GM23338 (cell line): ENCODE measurements at places on chromosomes 5 and 9.

DNA sequence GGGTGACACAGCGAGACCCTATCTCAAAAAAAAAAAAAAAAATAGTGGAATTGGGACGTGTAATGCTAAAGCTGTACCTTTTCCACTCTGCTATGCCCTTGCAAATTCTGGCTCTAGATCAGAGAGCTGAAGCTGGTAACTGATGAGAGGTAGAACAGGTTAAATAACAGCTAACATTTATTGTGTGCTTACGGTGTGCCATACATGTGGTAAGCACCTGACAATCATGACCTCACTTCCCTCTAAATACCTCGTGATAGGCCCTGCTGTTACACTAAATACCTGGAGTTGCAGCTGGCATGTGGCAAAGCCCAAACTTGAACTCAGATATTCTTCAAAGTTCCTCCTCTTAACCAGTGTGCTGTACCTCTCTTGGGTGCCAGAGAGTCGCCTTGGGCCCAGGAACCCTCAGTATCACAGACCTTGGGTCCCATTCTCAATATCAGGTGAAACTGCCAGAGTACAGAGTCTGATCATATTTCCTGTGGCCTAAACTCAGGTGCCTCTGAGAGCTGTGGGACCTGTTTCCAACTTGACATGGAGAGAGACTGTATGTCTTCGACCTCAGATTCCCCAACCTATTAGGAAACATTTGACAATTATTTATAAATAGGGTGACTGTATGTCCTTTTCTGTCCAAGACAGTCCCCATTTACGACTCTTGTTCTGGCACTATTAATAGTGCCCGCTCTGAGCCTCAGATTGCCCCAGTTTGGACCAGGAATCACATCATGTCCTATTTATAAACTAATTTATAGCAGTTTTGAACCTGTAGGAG, 4.8 kb downstream of the ARL10 start:
- no peak for DNase-seq

DNA sequence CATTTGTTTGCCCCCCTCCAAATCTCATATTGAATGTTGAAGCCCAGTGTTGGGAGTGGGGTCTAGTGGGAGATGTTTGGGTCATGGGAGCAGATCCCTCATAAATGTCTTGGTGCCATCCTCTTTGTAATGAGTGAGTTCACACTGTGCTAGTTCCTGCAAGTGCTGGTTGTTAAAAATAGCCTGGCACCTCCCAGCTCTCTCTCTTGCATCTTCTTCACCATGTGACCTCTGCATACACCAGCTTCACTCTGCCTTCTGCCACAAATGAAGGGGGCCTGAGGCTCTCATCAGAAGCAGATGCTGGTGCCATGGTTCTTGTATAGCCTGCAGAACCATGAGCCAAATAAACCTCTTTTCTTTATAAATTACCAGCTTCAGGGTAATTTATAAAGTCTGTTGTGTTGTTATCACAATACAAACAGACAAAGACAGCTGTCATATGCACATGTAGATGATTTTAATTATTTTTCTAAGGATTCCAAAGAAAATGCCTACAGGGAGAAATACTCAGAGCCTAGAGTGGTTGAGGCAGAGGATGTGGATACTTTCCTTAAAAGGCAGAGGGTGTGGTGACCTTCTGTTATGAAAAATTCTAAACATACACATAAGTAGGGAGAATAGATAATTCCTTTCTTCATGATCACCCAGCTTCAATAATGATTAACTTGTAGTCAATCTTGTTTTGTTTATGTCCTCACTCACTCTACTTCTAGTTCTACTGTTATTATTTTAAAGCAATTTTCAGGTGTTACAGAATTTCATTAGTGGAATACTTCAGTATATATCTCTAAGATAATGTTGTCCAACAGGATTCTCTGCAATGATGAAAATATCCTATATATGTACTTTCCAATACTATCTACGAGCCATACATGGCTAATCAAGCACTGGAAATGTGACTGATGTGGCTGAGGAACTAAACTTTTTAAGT, 75.1 kb upstream of the RANBP6 start:
- no peak for DNase-seq

DNA sequence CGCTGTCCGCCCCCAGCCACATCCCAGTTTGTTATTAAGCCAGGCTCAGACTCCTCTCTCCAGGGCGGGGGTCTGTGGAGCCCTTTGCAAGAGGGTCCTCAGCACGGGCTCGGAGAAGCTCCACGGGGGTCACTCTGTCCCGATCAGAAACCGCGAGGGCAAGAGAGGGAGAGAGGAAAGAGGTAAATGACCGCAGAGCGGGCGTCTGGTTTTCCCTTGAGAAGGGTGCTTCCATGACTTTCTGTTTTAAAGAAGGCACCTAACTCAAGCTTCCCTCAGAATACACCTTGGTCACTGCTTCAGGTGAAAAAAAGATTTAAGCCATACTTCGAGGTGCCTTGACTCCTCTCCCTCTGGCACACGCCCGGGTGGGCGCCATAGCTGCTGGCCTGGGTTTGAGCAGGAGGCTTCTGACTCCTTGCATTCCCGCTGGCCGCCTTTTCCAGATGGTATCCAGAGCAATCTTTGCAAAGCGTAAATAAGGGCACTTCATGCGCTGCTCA, 5.8 kb upstream of the TERT start:
- DNase-seq: no peak

- peak; percentile 80 for DNase-seq
Observed at GRCh38 chr5:72366324-72366976, 46.3 kb downstream of the PTCD2 start.

DNA sequence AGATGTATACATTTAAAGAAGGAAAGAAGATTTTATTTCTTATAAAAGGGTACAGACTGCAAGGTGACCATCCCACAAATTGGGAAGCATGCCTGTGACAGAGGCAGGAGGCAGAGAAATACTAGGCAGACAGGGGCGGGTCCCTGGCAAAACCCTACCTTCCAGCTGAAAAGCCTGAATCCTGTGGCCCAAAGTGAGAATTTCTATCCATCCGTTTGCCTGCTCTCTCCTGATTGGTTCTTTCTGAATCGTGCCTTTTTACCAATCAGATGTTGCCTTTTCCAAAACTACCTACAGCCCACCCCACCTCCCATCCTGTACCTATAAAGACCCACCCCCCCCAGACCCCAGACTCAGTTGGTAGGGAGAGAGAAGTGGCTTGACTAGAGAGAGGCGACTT, 3.4 kb upstream of the SH3GLB2 start:
- peak; percentile 46 for DNase-seq

DNA sequence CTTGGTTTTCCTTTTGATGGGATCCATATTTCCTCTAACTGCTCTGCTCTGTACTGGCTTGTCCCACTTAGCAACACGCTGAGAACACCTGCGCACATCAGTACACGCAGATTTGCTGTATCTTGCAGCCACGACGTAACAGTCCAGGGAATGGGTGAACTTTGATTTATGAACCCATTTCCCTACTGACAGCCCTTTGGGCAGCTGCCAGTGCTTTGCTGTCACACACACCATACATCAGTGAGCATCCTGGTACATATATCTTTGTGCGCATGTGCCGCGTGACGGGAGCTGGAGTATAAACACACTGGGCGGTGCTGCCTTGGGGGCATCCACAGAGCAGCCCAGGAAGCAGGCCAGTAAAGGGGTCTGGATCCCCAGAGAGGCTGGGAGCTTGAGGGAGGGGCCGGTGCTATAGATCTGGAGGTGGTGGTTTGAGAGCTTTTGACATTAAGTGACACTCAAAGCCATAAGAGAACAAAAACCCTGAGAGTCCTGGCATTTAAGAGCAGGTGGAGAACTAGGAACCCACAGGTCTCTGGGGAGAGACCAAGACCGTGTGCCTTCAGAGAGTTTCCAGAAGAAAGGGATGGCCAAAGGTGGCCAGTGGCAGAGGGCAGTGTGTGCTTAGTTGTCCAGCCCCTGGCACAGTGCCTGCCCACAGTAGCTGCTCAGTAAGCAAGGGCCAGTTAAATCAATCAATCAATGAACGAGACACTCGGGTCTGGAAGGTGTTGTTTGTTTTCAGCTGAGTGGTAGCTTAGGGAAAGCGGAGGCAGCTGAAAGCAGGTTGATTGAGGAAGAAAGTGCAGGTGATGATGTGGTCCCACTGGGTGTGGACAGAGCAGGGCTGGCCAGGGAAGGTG, 53.7 kb downstream of the LMX1B start:
- DNase-seq: no peak

DNA sequence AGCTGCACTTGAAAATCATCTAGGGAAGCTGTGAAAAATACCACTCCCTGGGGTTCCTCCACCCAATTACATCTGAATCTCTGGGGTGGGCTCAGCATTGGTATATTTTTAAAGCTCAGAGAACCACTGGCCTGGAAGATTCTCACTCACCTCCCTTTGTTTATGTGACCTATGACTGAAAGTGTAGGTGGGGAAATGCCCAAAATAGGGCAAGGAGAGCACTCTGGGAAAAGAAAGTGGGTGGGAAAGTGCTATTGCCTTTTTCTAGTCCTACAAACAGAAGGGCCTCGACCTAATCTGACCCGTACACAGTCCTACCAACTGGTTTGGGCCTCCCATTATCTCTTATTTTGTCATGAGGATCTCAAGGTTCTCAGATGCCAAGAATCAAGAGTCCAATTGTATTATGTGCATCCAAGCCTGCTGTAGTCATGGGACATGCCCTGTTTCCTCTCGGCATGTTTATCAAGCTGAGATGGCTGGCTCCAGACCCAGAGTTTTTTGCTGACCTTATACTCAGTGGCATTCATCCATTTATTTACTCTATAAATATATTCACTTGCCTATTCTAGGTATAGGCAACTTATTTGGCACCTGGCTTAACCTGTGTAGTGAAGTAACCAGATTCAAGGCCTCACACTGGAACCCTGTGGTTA, 483.7 kb downstream of the ENC1 start:
- DNase-seq: no peak

- no peak for DNase-seq
Observed at GRCh38 chr9:33222031-33222430, 17.9 kb upstream of the SPINK4 start.

DNA sequence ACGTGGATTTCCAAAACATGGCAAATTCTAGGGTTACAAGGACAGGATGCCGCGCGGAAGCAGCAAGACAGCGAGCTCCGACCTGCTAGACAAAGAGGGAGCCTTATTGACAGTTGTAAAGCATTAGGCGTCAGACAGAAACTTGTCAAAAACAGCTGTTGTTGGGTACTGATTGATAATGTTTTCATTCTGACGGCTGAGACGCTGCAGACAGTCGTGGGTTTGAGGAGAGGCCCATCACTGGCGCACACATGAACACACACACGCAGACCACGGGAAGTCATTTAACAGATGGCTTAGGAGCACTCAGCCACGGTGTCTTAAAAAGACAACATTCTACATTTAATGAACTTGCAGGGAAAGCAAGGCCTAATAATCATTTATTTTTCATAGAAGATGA, 324.0 kb downstream of the NDUFS4 start:
- DNase-seq: peak; percentile 28

DNA sequence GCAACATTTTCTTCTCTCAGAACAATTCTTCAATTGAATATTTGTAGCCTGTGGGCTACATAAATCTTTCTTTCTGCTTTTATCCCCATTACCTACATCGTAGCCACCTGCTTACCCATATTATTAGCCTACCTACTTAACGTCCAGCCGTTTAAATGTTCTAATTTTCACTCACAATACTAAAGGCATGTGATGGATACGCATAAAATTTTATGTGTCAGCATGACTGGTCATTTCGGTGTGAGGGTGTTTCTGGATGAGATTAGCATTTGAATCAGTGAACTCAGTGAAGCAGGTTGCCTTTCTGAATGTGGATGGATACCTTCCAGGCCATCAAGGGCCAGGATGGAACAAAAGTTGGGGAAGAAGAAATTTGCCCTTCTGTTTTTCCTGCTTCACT, 1722.5 kb upstream of the ACO1 start:
- DNase-seq: no peak

GRCh38 chr5:139141446-139142204, 56.5 kb downstream of the SIL1 start:
- DNase-seq: no peak

DNA sequence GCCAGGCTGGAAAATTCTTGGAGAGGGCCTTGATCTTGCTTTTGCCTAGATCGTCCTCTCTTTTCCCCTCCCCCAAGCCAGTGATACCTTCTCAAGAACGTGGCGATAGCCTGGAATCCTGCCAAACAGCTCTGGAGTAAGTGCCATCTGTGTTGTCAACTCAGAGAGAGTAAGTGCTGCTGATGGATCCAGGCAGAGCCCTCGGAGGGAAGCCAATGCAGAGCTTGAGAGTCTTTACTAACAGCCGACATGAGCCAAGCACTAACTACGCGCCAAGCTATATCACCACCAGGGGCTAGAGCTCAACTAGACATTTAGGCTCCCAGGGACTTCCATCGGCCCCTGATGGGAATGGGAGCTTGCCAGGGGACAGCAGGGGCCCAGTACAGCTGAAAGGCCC, 17.6 kb downstream of the RAPGEF1 start:
- DNase-seq: peak; percentile 66
